CD4-positive, alpha-beta T cell treated with Interleukin-4 for 4 hours (primary cell): ENCODE measurements at places on chromosomes 16 and 17.

- no peak for DNase-seq
Measured at GRCh38 chr17:10702574-10702973, 5.2 kb downstream of the ADPRM start.

DNA sequence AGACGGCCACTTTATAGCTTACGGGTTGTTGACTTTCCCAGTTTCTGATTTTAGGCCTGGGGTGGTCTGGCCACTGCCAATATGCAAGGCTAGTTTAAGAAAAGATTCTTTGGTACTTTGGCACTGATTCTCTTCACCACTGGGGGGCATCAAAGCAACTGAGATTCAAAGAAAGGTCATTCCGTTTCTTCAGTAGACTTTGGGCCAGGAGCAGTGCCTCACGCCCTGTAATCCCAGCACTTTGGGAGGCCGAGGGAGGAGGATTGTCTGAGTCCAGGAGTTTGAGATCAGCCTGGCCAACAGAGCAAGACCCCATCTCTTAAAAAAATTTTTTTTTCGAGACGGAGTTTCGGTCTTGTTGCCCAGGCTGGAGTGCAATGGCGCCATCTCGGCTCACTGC is 53.0 kb downstream of the RPA1 start:
- peak; percentile 44 for DNase-seq

DNA sequence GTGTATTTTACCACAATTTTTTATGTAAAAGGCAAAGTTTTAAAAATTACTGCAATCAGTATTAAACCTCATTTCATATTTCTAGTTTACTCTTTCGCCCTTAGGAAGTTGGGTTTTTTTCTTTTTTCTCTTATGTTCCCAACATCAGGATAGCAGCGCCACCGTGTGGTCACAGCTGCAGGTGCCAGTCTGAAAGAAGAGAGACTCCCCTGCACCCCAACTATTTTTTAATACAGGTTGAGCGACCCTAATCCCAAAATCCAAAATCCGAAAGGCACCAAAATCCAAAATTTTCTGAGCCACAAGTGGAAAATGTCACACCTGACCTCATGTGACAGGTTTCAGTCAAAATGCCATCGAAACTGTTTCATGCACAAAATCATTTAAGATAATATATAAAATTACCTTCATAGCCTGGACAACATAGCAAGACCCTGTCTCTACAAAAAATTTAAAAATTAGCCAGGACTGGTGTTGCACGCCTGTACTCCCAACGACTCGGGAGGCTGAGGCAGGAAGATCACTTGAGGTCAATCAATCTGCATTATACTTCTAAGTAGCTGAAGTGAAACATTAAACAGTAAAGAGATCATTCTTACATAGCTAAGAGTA is 21.8 kb upstream of the ASGR2 start:
- DNase-seq: peak; percentile 75

- DNase-seq: no peak
Measured at GRCh38 chr17:68682903-68683302, 81.7 kb upstream of the FAM20A start.

GRCh38 chr16:70380248-70380918 is 33.7 kb downstream of the DDX19A start:
- DNase-seq: peak; percentile 66

GRCh38 chr17:47119746-47120520 is 69.2 kb downstream of the CDC27 start:
- DNase-seq: no peak

- DNase-seq: no peak
Measured at GRCh38 chr16:3655030-3655395, 522 bp downstream of the DNASE1 start.

- no peak for DNase-seq
Measured at GRCh38 chr17:17447264-17447663, 29.5 kb upstream of the MED9 start.

- peak; percentile 81 for DNase-seq
Measured at GRCh38 chr17:2025220-2025621, at the start of gene RTN4RL1. RTN4RL1 (minus strand) TSS chr17:2025334; CDS start chr17:2024865, 469 bp downstream.

- peak; percentile 54 for DNase-seq
Measured at GRCh38 chr16:50742576-50743200, 802 bp downstream of the CYLD start.

DNA sequence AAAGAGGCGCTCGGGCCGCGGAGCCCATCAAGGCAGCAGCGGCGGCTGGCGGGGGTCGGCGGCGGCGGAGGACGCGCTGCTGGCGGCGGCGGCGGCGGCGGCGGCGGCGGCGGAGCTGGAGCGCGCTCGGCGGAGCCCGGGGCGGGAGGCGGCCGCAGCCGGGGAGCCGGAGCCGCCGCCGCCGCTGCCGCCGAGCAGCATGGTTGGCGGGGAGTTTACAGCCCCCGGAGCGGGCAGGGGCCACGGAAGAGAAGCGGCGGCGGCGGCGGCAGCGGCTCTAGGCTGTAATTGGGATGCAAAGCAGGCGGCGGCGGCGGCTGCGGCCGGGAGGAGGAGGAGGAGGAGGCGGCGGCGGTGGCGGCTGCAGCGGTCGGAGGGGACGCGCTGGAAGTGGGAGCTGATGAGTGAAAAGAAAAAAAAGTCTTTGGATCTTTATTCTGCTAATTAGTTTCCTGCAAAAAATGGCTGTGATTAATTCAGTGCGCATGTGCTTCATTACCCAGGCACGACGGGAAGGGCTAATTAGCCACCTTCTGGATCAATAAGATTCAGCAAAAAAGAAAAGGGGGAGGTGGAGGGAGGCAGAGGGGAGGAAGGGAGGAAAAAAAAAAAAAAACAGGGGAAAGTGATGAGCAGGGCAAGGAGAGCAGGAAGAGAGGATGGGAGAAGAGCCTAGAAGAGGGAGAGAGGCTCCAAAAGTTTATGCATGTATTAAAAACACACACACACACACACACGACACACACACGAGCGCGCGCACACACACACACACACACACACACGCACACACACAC is 10.9 kb upstream of the ZFHX3 start:
- DNase-seq: no peak

- DNase-seq: no peak
Measured at GRCh38 chr17:327296-327695, 25.3 kb downstream of the RPH3AL start.

DNA sequence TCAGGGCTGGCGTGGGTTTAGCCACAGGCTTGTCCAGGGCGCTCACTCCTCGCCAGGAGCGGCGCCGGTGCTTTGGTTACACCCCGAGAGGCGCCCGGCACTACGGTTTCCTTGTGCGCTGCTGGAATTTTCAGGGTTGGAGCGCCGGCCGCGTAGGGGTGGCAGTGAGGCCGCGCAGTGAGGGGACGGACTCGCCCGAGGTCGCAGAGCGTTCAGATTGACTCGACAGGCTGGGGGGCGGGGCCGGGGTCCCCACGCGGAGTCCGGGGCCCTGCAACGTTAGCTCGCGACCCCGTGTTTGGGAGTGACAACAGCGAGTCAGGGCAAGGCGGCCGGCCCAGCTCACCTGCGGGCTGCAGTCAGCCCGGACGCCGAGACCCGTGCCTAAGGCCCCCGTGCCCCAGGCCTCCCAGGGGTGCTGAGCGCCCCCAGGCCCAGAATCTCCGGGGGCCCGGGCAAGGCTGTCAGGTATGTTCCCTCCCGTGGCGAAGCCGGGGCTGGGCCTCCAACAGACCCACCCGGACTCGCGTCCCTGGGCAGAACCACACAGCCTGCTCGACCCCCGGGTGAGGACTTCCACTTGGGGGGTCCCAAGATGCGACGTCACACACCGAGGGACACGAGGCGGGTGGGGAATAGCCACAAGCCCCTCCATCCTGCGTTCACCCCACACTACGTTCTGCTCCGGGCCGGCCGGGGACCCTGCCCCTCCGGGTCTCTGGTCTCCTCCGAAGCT is 1.3 kb upstream of the ACTG1 start:
- peak; percentile 22 for DNase-seq

GRCh38 chr16:88290850-88291830 is 91.6 kb upstream of the ZNF469 start:
- no peak for DNase-seq

DNA sequence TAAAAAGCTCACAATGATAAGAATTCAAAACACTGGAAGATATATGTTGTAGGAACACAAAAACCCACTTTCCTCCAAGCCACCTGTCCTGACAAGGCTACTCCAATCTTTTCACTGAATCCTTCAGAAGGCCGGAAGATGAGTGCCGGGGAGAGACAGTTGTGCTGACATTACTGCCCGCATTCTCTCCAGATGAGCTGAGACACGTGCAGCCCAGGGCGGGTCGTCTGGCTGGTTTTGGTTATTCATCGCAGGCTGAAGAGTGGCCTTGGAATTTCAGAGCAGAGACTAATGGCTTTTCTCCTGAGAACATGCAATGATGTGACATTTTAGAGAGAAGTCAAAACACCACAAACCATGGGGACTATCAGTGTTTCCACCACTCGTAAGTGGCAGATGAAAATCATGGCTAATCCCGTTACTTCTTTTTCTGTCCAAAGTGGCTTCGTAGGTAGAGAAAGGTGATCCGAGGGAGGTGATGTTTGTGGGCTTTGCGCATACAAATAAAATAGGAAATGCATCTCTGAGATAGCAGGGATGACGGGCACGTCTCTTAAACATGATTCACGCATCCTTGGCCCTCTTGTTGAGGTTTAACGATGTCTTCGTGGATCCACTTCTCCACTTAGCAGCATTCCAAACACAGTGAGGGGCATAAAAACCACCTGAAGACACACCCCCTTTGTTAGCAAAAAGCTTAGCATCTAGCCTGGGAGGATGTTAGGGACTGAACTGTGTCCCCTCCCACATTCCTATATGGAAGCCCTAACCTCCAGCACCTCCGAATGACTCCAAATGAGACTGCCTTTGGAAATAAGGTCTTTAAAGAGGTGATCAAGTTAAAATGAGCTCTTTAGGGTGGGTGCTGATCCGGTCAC is 134.0 kb downstream of the IRX3 start:
- DNase-seq: no peak

DNA sequence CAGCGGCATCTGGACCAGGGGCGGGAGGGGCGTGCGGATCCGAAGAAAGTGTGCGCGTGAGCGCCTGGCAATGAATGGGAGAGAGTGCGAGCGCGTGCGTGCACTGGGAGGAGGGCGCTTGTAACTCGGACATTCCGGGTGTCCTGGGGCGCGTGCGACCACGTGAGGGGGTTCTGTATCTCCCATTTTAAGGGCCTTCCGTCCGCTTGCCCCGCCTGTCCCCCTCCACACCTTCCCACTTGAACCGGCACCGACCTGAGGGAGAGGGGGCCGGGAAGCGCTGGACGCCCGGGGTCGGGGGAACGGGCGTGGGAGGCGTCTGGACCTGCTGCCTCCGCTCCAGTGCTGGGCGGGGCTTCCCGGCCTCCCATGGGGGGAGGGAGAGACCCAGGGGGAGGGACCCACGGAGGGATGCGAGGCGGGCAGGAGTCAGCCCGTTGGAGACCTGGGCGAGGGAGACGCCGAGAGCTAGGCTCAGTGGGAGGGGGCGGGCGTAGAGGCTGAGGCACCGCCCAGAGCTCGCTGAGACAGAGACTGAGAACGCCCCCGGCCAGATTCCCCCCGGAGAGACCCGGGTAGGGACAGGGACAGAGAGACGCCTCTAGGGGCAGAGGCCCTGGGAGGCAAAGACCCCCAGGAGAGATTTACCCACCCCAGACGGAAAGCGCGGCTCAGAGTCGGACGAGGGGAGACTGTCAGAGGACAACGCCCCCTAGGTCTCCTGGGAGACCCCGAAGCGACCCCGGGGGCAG is at the start of gene KREMEN2:
TSS of gene KREMEN2 (plus strand) at position 553 of the 752 bp plus-strand sequence. CDS start 246 bp downstream, outside the sequence.
- DNase-seq: no peak

DNA sequence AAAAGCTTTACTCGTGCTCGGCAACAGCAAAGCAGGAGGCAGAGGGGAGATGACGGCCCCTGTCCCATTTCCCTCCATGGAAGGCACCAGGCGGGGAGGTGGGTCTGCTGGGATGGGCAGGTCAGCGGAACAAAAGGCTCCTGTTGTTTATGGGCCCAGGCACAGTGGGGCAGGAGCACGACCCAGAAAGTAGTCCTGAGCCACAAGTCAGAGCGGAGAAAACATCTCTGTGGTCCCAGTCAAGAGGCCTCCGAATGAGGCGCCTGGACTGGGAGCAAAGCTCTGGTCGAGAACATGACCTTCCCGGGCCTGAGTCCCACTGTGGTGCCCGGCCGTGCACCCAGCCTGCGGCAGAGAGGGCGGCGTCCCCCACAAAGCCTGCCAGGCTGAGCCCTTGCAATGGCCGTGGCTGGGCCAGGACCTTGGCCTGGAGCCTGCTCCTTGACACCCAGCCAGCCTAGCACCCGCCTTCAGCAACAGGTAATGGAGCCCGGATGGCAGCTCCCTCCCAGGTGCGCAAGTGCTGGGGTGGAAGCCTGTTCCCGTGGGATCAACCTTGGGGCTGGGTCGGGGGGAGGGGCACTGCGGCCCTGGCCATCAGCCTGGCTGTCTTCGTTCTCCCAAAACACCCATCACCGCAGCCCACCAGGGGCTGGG is 3.6 kb downstream of the RFNG start:
- no peak for DNase-seq

- no peak for DNase-seq
Measured at GRCh38 chr16:30569746-30570635, 1.5 kb downstream of the ZNF688 start.

DNA sequence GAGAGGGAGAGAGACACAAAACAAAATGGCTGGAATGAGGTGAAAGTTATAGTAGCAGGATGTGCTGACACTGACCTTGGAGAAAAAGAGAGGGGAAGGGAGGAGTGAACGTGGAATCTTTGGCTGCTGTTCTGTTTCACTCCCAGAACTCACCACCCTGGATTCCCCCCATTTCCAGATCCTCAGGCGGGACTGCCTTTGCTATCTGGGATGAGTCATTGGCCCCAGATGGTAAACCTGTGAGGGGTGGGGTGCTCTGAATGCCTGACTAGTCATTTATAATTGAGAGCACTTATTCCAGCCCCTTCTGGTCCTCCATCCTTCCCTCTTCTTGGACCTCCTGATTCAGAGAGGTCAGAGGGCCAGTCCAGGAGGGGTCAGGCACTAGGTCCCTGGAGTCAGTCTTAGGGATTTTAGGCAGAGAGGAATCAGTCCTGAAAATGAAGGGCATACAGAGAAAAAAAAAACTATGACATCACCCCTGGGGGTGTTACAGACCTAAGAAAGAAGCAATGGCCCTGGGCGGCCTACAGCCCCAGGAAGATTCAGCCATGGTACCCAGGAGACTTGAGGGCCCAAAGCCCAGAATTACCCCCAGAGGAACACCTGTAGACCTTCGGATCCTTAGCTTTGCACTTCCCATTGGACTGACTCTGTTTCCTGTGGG is 2.2 kb upstream of the ZG16 start:
- no peak for DNase-seq

DNA sequence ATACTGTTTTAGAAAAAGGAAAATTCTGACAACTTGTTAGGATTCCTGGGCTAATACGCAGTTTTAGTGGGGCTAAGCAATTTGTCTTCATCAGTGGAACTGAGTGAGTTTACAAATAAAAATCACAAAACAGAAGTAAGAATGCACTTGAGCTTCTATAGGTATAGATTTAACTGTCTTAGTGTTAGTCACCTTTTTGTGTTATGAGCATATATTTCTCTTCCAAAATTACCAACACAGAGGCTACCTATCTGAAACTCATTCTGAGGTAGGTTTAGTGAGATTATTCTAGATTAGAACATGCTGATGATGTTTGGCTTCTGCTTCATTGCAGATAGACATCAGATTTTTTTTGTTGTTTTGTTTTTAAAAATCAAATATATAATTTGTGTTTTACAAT is 23.2 kb downstream of the METTL9 start:
- no peak for DNase-seq
